Stomach (tissue), 19 donors: ENCODE measurements at places on chromosomes 2 and 18.

DNA sequence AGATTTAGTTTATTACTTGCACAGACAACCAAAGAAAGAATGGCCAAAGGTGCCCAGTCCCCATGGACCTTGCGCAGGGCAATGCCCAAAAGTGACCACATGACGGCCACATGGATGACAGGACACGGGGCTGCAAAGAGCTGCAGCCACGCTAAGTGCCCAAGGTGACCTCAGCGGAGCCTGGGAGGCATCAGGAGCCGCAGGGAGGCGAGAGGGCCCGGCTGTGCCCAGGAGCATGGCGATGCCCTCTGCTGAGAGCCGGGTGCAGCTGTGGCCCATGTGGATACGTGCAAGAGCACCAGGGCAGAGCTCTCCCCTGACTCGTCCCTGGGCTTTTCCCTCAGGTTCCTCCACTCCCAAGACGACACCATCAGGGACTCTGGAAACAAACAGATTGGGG, 14.7 kb downstream of the HES6 start:
- DNase-seq = no peak

GRCh38 chr2:234179031-234179363, 128.5 kb downstream of the SPP2 start:
- DNase-seq = no peak

DNA sequence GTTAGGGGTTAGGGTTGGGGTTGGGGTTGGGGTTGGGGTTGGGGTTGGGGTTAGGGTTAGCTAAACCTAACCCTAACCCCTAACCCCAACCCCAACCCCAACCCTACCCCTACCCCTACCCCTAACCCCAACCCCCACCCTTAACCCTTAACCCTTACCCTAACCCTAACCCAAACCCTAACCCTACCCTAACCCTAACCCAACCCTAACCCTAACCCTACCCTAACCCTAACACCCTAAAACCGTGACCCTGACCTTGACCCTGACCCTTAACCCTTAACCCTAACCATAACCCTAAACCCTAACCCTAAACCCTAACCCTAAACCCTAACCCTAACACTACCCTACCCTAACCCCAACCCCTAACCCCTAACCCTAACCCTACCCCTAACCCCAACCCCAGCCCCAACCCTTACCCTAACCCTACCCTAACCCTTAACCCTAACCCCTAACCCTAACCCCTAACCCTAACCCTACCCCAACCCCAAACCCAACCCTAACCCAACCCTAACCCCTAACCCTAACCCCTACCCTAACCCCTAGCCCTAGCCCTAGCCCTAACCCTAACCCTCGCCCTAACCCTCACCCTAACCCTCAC, 24.1 kb upstream of the RABL2A start:
- peak; percentile 15 for DNase-seq

GRCh38 chr18:9613550-9614400, 584 bp downstream of the PPP4R1 start:
- DNase-seq = peak; percentile 57

GRCh38 chr18:40878371-40878770, 1076.7 kb upstream of the PIK3C3 start:
- no peak for DNase-seq

DNA sequence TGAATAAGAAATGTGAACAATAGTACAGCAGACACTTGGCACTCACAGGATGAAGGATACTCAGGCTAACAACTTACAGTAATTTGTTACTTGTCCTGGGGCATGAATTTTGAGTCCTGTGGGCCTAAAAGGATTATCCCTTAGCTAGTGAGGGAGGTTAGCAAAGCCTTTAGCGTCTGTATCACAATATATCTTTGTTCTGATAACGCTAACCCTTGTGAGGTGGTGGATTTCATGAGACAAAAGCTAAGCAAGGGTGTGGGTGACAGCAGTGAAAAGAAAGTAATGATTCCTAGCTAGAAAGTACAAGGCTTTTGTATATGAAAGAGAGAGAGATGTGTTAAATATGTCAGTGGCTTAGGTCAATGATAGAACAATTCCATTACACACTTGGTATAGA, 46.8 kb upstream of the TTC21B start:
- no peak for DNase-seq

DNA sequence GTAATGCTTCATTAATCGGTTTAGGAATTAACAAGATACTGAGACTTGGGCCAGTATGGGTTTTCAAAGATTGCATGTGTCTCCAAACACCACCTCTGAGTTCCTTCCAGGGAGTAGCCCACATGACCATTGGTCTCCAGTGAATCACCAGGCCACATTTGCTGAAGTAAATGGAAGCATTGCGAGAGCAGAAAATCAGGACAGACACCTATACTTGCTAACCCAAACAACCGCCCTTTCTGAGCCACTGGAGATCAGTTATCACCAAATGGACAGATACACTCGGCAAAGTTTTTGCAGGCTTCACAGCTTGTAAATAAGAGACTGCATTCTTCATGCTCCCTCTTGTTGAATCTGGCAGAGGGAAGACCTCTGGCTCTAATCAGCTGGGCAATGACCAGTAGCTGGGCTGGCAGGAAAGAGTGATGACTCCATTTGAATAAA, 40.9 kb downstream of the GATA6 start:
- no peak for DNase-seq
